ENCODE measurements at places on chromosomes 12 and 14.

DNA sequence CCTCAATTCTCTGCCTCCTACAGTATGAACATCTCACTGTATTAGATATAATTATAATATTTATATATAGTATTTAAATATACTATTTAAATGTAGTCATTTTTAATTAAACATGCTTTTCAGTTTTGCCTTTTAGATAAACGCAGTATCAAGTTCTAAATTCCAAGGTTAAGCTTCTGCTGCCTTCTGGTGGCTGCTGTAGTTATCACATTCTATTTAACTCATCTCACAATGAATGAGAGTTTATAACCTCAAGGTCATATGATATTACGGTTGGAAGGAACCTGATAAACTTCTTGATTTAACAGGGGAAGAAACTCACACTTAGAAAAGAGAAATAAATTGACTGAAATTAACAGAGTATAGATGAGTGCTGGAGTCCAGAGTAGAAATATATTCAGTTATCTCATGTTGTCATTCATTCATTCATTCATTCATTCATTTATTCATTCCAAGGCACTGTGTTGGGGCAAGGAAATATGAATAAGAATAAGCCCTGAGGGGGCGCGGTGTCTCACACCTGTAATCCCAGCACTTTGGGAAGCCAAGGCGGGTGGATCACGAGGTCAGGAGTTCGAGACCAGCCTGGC is 31.9 kb downstream of the GUCY2C start:
- DNase-seq, result no peak

GRCh38 chr14:73764406-73765280 is 50.5 kb upstream of the PNMA1 start:
- no peak for DNase-seq

DNA sequence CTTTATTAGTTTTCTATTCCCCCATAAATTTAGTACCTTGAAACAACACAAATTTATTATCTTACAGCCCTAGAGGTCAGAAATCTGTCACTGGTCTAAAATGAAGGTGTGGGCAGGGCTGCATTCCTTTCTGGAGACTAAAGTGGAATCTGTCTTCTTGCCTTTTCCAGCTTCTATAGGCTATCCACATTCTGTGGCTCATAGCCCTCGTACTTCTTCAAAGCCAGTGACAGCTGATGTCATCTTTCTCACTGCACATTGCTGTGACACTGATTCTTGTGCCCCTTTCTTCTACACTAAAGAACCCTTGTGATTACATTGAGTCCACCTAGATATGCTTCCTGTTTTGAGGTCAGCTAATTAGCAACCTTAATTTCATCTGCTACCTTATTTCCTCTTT is 23.2 kb upstream of the DCN start:
- DNase-seq, result no peak

DNA sequence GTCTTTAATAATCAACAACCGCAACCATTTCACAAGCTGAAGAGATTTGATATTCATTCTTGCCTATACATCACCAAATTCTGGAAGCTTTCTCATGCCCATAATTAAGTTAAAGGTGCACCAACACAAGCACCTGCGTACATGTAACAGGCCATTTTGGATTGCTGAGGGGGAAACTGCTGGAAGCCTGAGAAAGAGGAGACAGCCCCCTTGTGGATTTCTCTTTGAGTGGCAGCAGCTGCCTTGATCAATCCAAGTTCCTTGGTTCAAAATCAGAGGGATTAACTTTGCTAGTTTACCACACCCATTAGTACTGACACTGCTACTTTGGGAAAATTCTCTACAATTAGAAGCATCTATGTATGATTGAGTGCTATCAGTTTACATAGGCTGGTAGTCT is 321.1 kb downstream of the NOVA1 start:
- no peak for DNase-seq

GRCh38 chr12:124706363-124706762 is 139.0 kb upstream of the NCOR2 start:
- DNase-seq, result no peak

DNA sequence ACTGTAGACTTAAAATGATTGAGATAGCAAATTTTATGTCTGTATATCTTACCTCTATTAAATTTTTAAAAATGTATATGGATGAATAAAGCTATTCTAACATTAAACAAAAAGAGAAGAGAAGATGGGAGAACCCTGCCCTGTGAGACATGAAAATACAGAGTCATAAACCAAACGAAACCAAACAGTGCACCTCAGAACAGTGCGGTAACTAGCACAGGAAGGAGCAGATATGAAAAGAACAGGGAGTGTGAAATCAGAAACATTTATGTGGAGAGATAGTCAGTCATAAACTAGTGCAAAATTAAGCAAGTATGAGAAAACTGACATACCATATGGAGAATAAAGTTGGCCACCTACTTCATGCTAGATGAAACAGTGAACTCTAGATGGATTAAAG is 135.1 kb downstream of the ERC1 start:
- DNase-seq, result no peak

DNA sequence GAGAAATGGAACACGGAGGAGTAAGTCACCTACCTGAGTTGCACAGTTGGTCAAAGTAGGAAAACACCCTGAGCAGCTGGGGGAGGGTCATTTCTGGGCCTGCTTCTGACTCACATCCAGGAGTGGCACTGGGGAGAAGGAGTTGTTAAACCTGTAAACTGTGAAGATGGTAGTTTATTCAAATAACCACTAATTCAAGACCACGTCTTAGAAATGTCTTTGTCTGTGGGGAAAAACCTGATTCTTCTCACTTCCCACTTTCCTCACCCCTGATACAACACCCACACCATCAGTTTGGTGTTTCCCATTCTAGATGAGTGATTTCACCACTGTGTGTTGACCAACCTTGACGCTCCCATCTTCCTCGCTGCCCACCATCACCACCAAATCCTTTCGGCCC is 207.1 kb downstream of the ANO4 start:
- no peak for DNase-seq

DNA sequence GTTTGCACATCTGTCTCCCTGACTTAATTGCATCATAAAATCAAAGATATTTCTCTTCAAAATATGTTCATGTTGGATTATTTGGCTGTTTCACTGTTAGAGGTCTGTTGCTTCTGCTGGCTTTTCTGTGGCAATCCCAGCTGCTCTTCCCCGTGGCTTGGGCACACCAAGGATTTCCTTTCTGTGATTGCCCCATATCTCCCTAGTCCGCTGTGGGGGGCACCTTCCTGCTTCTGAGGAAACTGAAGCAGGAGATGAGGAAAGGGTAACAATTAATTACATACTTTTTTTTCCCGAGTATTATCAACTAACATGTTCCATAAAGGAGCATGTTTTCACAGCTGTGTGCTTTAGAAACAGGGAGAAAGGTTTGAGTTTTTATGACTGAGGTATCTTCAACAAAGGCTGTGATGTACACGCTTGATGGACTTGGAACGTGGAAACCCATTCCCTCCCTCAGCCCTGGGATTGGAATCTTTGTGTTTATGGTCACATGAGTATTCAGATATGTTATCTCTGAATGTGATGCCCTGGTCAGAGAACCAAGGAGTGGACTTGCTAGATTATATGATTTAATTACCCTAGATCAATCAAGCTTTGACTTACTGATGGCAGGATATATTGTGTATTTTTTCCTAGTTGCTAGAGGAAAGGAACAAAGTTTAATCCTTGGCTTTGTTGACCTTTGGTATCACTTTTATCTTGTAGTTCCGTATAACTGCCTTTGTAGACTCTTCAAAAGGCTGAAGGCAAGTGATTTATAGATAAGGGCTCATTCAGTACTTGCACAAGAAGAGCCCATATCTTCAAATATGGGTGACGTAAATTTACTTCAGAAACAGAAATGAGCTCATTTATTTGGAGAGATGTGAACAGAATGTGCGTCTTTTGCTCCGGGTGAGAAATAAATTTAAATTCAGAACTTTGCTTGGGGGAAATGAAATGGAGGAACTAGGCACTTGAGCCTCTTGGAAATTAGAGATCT is 46.7 kb downstream of the BORCS5 start:
- no peak for DNase-seq

DNA sequence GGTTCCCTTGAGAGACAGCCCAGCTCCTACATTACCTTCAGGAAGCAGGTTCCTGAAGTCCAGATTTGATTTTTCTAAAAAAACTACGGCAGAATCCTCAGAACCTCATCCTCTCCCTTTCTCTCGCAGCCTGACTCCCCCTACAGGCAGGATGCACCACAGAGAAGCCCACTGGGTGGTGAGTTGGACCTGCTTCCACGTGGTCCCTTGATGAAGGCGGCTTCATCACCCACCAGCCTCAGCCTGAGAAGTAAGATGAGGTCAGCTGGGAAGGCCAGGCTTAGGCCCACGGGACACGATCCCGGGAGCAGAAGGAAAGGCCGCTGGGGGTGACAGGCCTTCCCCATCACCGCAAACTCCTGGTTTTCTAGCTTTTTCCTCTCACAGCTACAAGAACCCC is 83.0 kb downstream of the ACTN1 start:
- no peak for DNase-seq

GRCh38 chr12:9741726-9742125 is 8.8 kb upstream of the CLECL1 start:
- DNase-seq, result peak; percentile 48

GRCh38 chr14:61113561-61114225 is 132.6 kb downstream of the SLC38A6 start:
- DNase-seq, result no peak

DNA sequence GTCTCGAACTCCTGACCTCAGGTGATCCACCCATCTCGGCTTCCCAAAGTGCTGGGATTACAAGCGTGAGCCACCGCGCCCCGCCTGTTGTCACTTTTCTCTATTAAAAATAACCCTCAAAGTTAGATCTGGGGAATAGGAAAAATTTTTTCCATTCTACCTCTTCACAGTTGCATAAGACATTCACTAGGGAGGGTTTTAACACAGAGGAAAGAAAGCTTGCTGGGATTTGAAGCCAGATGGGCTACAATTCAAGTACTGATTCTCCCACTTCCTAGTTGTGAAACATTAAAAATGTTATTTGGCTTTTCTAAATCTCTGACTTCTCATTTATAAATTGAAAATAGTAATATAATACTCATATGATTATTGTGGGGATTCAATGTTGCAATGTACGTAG is 23.3 kb upstream of the SLC15A5 start:
- DNase-seq, result no peak

- DNase-seq, result no peak
Observed at GRCh38 chr14:30143627-30144026, 216.0 kb upstream of the PRKD1 start.

DNA sequence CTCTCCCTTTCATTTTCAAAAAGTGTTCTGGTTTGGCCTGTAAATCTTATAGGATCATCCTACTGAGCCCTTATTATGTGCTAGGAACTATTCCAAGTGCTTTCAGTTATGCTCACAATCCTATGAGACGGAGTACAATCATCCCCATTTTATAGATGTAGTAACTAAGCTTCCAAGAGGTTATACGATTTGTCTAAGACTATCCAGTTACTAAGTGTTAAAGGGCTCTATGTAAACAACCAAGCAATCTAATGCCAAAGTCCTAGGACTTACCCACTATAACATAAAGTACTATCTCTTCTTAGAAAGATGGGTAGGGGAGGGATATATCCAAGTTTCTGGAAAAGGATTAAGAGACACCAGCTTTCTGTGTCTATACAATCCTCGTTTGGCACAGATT is 6.7 kb downstream of the CFL2 start:
- no peak for DNase-seq

GRCh38 chr14:23588884-23589598 is 10.5 kb upstream of the JPH4 start:
- DNase-seq, result peak; percentile 64

GRCh38 chr12:119301379-119301778 is 33.1 kb upstream of the CCDC60 start:
- DNase-seq, result no peak

DNA sequence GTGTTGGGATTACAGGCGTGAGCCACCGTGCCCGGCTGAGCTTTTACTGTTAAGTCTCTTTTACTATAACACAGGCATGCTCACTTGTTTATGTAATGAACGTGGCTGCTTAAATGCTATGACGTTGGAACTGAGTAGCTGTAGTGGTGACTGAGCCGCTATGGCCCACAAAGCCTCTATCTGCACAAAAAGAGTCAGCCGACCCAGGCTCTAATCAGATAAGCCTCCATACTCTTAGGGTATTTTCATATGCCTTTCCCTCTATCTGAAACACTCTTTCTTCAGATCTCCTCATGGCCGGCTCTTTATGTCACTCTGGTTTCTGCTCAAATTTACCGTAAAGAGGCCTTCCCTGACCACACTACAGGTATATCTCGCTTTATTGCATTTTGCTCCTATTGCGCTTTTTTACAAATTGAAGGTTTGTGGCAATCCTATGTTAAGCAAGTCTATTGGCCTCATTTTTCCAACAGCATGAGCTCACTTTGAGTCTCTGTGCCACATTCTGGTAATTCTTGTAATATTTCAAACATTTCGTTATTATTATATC is 8.0 kb downstream of the SLC2A14 start:
- DNase-seq, result no peak

DNA sequence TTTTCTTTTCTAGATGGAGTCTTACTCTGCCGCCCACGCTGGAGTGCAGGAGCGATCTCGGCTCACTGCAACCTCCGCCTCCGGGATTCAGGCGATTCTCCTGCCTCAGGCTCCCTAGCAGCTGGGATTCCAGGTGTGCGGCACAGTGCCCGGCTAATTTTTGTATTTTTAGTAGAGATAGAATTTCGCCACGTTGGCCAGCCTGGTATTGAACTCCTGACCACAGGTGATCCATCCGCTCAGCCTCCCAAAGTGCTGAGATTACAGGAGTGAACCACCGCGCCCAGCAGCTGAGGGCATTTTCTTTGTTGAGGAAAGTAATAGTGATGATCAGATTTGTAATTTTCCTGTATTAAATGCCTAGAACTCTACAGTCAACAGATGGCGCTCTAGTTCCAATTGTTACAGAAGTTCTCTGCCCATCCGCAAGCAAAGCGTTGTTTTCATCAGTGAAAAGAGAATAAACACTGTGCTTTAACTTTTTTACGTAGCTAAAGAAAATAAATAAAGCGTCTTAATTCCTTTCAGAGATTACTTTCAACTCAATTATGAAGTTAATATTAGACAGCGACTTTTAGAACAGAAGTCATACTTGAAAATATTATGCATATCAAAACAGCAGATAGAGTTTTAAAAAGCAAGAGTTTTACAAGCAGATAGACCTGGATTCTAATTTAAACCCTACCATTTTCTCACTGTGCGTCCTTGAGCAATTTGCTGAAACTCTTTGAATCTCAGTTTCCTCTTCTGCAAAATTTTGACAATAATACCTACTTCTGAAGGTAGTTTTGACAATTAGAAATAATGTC is 335.1 kb downstream of the DUSP6 start:
- DNase-seq, result no peak

DNA sequence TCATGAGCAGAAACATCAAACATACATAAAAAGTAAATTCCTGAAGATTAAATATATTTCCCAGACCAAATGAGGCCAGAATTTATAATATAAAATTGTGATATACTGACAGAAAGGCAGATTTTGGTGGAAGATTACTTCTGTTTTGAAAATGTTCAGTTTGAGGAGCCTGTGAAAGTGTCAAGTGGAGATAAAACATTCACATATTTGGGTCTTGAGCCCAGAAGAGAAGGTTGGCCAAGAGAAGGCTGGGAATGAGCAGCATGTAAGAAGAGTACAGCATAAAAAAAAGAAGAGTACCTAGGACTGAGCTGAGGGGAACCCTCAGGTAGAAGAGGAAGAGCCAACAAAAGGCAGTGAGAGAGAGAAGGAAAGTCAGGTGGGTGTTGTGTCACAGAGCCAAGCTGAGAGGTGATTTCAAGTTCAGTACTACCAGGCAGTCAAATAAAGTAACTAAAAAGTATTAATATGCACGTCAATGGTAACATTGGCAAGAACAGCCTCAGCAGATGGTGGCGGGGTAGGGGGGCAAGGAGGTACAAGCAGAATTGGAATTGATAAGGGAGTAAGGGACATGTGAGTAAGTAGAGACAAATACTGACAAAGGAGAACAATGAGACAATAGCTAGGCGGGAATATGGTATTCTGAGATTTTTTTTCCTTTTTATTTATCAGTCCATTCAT is 120.7 kb upstream of the TTC7B start:
- no peak for DNase-seq

Data from activated CD4-positive, alpha-beta T cell treated with anti-CD3 and anti-CD28 coated beads for 1 hour (primary cell).